ENCODE measurements at places on chromosomes 2 and 18.

DNA sequence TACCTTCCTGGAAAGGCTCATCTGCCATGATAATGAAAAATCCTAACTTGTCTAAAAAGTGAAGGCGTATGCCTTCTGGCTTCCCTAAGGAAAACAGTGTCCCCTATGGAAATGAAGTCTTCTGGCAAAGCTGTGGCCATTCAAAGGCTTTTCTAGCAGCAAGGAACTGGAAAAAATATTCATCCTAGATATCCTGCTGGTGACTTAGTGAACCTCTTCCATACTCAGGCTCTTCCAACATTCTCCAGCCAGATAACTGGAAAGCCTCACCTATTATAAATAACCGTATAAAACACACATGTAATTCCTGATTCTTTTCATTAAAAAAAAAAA, 84.7 kb downstream of the RBMS1 start:
- DNase-seq, result no peak

- DNase-seq, result no peak
These were observed 256.0 kb downstream of the HAUS1 start for GRCh38 chr18:46360102-46360699.

GRCh38 chr2:195486987-195487644, 169.9 kb upstream of the SLC39A10 start:
- DNase-seq, result no peak

GRCh38 chr2:155151945-155152344, 453.4 kb downstream of the KCNJ3 start:
- DNase-seq, result no peak

GRCh38 chr2:70932631-70933230, 3.0 kb upstream of the ATP6V1B1 start:
- DNase-seq, result no peak

DNA sequence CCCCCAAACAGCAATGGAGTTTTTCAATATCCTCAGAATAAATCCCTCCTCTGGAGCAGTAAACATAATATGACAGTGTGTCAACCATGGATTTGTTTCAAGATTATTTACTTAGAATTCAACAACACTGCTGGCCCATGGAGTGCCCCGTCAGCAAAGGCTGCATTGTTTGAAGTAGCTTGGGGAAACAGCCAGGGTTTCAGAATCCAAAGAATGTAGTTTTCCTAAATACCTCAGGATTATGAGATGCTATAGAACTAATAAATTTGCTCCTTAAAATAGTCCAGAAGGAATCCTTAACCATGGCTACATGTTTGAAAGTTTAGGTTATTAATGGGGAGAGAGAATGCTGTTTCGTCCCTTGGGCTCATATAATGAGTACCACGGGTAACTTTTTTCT, 13.1 kb upstream of the CETN1 start:
- DNase-seq, result no peak

- no peak for DNase-seq
These were observed 282.2 kb downstream of the CYP26B1 start for GRCh38 chr2:71865391-71865965.

DNA sequence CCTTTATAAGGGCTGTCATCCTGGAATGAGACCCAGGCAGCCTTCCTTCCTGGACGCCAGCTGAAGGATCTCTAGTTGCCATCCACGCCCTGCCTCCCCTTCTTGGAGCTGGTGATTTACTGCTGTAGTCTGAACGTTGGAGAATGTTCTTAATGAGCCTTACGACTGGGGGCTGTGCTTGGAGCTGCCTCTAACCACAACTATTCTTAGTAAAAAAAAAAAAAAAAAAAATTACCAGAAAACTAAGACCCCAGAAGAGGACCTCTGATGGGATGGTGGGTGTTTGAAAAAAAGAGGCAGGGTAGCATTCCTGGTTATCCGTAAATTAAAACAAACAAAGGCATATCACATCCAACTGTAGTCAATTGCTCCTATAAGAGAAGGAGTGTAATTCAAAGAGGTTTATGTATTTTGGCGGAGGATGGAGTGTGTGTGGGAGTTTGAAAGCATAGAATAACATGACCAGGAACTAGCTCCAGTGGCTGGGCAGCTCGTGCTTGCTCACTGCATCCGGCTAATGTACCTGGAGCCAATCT, 105.4 kb downstream of the QPCT start:
- DNase-seq, result no peak

GRCh38 chr2:43985359-43985758, 10.4 kb downstream of the LRPPRC start:
- no peak for DNase-seq

GRCh38 chr2:176162911-176163671, 6.0 kb downstream of the HOXD3 start:
- DNase-seq, result no peak

GRCh38 chr2:143034292-143035074, 94.7 kb upstream of the ARHGAP15 start:
- DNase-seq, result peak; percentile 32

- no peak for DNase-seq
These were observed 54.4 kb upstream of the MYO3B start for GRCh38 chr2:170123593-170123992.

DNA sequence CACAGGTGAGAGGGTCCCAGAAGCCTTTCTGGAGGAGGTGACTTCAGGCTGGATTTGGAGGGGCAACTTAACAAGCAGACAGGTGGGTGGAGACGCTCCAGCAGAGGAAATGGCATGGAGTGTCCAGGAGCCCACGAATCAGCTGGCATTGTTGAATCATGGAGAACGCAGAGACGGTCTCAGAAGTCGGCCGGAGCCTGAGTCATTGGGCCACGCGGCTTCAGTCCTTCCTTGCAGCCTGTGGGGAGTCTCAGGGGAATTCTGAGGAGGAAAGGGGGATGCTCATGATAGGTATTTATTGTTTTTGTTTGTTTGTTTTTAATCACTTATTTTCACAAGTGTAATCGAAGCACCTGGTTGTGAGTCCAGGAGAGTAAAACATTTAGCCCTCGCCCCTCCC, 184.6 kb upstream of the HDAC4 start:
- DNase-seq, result no peak

DNA sequence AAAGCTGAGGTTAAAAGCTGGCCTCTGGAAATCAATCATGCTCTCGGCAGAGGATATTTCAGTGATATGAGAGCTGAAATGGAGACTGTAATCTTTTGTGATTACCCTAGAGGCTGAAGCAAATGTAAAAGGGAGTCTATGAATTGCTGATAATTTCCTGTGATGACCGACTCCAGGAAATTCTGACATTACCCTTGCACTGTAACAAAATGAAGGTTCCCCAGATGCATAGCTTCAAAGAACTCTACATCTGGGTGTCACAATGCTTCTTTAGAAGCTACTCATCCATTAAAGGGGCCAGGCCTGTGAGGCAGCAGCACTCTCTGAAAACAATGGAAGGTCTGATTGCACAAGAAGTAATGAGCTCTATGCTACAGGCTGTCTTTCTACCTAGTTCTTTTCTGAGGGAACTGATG, 268.2 kb upstream of the SESTD1 start:
- no peak for DNase-seq

DNA sequence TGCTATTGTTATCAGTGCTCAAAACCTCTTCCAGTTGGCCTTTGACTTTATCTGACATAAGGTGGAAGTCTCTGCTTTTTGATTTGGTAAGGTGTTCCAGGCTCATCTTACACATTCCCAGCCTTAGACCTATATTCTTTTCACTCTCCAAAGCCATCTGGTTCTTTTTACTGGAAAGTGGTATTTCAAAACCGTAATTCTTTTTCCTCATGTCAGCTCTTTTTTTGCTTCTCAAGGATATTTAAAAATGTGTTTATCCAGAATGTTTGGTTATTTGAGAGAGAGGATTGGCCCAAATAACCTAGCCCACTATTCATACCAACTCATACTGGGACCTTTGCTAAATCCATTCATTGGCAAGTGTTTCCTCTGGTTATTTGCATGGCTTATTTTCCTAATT, 411.2 kb upstream of the PIK3C3 start:
- DNase-seq, result no peak

DNA sequence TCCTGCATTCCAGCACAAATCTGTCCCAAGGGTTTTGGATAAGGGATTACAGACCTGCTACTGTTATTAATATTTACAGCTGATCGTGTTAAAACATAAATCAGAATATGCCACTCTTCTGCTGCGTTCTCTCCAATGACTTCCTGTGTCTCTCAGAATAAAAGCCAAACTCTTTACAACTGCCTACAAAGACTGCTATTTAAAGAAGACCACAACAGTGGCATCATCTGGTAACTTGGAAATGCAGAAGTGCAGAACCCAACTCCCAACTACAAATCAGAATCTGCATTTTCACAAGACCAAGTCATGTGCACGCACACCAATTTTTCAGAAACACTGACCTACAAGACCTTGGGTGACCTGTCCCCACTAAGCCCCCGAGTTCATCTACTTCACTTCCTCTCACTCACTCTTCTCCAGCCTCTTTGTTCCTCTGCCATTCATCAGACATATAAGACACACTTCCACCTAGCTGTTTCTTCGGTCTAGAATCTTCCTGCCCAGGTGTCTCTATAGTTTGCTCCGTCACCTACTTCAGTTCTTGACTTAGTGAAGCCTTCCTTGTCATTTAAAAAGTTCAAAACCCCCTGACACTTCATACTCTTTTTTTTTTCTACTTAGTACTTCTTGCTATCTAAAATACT, 36.0 kb downstream of the CHN1 start:
- no peak for DNase-seq

- no peak for DNase-seq
These were observed 3.5 kb downstream of the ASPRV1 start for GRCh38 chr2:69957965-69958364.

DNA sequence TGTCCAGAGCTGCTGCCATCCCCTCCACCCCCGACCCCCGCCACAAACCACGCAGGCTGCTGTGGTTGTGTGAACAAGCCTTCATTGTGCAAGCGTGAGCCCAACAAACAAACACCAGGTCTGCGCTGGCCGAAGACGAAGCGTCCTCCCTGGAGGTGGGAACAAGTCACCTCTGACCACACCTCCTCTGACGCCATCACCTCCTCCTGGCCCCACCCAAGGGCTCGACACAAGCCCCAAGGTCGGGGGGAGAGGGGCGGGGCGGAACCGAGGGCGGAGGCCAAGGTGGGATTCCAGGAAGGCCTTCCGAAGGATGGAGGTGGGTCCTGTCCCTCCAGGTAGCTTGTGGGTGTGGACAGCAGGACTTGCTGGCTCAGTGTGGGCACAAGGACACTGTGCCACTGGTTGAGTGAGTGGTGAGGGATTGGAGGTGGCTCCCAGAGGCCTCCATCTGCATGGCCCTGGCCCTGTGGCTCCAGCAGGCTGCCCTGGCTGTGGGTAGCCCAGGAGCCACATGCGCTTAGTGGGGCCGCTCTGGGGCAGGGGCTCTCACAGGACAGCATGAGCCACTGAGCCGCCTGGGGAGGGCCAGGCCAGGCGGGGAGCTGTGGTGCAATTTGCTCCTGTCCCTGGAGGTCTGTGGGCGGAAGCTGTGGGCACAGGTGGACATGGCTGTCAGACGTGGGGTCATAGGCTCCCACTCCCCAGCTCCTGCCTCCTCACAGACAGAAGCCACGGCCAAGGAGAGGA, 7.4 kb upstream of the GPR17 start:
- DNase-seq, result no peak

DNA sequence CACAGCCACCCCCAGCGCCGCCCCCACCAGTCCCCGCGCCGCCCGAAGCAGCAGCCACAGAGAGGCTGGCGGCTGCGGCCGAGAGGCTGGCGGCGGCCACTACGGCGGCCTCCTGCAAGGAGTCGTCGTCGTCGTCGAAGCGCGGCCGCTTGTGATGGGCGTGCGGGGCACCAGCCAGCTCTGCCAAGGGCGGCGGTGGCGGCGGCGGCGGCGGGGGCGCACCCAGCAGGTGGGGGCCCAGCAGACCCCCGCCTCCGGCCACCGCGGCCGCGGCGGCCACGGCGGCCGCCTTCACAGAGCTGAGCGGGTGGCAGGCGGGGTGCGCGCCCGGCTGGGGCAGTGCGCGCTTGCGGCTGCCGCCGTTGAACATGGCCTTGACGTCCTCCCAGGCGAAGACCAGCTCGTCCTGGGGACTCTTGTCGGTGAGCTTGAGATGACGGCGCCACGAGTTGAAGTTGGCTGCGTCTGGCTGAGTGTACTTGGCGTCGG, 3.3 kb downstream of the SKOR2 start:
- no peak for DNase-seq

GRCh38 chr2:230893338-230893737, 28.6 kb downstream of the ITM2C start:
- no peak for DNase-seq

- DNase-seq, result no peak
These were observed 76.9 kb upstream of the MAP3K20 start for GRCh38 chr2:172998547-172999272.

DNA sequence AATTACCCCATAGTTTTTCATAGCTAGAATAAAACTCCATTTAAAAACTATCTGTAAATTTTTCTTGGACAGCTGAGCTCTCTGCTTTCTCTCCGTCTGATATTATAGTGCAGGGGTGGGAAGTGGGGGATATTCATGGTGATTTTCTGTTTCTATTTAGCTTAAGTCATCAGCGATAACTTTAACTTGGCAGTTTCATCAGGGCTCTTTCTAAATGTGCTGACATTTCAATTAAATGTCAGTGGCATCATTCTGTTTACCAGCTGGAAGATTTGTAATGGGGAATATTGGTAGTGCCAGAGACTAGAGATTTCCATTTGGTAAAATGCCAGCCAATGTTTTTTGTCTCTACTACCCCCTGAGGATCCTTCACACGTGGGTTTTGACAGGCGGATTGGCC, 53.5 kb upstream of the CAPN13 start:
- no peak for DNase-seq

DNA sequence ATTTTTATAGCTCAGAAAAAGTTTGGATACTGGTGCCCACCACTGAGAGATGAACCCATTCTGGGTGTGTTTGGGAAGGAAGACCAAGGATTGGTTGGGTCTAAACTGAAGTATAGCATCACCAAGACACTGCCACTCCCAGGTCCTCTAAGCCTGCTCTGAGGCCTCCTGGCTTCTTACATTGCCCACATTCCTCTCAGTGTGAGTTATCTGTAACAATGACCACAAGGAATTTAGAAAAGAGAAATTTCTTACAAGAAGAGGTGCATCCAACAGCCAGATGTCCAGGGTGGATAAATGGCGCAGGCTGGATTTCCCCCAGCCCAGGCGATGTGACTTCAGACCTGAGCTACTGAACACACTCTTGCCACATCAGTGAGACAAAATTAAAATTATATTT, 1.6 kb upstream of the GPR45 start:
- no peak for DNase-seq
